HFF-Myc (cell line): ENCODE measurements at places on chromosomes 1 and 21.

DNA sequence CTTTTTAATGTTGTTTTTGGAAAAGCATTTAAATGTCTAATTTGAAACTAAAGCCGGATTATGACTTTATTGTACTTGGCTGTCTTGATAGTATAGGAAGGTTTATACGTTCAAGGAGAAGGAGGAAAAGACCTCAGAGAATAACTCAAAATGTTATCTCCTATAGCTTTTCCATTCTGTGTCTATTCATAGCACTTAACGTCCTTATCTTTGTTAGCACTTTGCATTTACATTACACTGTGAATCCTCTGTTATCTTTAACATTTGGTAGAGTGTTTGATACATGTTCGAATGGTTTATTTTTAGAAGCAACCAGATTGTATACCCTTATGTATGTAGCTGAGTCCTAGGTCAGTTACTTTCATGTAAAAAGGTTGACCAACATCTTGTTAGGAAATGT is 50.8 kb upstream of the PODN start:
- no peak for DNase-seq

DNA sequence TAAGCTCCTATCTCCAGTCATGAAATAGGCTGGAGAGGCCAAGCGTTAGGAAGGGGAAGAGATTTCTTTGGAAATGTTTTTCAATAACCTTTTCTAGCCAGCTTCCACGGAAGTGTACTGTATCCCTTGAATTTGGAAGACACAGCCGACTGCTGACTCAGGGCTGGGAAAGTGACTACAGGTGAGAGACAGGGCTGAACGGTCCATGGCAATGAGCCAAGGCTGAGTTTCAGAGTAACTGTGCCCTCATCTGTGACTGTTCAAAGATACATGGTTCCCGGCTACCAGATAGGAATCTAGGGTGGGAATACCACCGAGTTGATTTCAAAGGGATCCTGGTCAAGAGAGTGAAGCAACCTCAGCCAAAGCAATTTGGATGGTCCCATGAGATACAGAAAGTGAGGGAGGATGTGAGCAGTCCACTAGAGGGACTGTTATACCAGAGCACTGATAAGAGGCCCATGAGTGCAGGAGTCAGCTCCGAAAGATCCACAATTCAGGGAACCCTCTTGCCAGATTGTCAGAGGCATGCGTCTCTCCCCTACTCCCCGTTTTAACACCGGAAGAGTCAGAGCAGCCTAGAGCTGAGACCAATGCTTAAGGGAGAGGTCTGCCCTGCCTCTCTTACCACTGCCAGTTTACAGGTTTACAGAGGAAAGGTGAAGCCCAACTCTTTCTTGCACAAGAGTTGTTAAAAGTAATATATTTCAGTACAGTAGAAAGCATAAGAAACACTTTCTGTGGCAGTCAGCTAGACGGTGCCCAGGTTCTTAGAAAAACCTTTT is 3.2 kb upstream of the KRTAP19-8 start:
- DNase-seq = no peak

- DNase-seq = no peak
Observed at GRCh38 chr1:234495231-234495990, 16.4 kb upstream of the TARBP1 start.

DNA sequence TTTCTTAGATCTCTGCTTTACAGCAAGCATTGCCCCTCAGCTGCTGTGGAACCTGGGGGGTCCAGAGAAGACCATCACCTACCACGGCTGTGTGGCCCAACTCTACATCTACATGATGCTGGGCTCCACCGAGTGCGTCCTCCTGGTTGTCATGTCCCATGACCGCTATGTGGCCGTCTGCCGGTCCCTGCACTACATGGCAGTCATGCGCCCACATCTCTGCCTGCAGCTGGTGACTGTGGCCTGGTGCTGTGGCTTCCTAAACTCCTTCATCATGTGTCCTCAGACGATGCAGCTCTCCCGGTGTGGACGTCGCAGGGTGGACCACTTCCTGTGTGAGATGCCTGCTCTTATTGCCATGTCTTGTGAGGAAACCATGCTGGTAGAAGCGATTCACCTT is 33.4 kb upstream of the OR2B11 start:
- no peak for DNase-seq

GRCh38 chr1:53948291-53948690 is 2.1 kb downstream of the LRRC42 start:
- no peak for DNase-seq

GRCh38 chr1:227587968-227588367 is 24.6 kb downstream of the ZNF678 start:
- no peak for DNase-seq

- no peak for DNase-seq
Observed at GRCh38 chr1:227736814-227737432, 1.7 kb downstream of the SNAP47 start.

DNA sequence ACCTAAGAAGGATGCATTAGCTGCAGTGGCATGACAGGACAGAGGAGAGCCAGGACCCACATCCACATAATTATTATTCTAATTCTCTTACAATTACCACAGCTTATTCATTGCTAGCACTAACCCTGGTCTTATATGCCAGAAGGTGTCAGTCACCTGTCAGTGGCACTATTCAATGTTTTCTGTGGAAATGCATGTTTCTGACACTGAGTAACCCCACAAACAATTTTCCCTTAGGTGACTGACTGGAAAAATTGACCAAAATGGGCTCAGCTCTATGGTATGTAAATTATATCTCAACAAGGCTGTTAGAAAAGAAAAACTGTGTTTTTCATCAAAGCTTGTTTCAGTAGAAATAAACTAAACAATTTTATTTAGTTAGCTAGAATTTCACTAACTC is 117.9 kb upstream of the KRTAP19-8 start:
- no peak for DNase-seq

DNA sequence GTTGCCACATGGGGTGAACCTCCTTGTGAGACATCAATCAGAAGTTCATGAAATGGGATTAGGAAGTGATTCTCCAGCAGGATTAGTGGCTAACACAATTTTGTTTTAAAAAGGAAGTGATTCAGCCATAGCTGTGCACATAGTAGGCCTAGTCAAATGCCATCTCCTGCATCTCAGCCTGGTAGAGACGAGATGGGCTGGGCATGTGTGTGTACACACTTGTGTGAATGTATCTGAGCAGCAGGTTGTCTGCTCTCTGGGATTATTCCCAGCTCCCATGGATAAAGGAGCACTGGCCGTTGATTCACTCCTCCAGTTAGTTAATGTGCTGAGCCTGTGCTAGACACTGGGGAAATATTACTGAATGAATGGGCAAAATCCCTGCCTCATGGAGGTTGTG is 2.0 kb downstream of the FOXE3 start:
- DNase-seq = no peak

DNA sequence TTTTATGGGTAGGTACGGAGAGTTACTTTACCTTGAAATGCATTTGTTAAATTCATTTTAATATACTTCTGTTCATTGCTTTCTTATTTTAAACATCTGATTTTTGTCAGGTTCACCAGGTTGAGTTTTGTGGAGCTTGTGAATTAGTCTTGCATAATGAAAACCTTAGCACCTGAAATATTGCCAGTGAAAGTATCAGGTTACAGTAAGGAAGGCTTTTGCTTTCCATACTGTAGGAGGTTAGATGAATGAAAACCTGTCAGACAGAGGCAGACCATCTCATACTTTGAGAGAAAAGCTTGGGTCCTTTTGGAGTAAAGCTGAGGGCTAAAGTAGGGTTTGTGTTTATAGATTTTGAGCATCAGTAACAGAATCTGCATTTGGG is 34.7 kb downstream of the THRAP3 start:
- DNase-seq = no peak

- DNase-seq = no peak
Observed at GRCh38 chr21:44626262-44626661, 631 bp upstream of the KRTAP10-9 start.

- no peak for DNase-seq
Observed at GRCh38 chr21:44288251-44289110, 2.8 kb downstream of the AIRE start.

DNA sequence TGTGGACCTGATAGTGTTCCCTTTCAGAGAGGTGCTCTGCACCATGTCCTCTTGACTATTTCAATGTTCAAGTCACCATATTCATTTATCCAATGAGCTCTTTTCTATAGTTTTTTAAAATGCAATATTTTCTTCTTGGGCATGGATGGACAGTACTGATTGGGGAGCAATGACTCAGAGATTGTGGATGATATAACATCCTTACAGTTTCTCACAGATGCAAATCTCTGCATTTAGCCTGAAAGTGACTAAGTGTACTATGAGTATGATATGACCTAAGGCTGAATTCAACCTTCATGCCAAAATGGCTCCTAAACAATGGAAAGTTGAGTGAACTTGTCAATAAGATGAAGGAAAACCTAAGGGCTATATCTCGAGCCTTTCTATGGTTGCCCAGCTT is 36.5 kb downstream of the C4BPA start:
- DNase-seq = no peak

GRCh38 chr1:218518216-218518740 is 173.1 kb downstream of the TGFB2 start:
- DNase-seq = no peak

DNA sequence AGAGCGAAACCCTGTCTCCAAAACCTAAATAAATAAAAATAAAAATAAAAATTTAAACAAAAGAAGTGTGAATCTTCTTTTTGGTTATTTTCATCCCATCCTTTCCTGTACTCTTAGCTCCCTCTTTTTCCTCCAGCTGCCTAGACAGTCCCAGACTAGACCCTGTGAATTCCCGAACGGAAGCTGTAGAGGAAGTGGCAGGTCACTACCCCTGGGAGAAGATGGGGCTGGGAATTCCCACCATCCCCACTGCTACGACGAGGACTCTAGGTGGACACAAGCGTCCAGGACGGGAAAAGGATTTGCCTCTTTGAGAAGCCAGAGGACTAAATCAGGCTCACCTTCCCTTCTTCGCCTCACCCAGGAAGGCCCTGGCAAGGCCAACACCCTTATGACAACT is 12.6 kb downstream of the RHBDL2 start:
- DNase-seq = no peak

DNA sequence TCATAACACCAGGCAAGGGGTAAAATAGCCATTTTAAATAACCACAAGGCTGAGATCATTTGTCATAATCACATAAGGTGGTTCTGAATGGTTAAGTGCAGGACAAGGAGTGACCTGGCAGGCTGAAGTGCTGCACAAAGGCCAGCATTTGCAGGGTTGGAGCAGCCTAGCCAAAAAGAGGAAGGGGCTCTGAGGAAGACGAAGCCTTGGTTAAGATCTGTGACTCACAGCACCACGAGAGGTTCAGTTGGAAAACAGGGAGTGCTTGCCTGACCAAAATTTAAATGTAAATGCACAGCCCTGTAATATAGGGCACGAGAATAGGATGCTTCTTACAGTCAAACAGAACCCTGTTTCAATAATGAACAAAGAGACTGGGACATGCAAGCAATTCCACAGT is 12.1 kb downstream of the ATP5PF start:
- no peak for DNase-seq

DNA sequence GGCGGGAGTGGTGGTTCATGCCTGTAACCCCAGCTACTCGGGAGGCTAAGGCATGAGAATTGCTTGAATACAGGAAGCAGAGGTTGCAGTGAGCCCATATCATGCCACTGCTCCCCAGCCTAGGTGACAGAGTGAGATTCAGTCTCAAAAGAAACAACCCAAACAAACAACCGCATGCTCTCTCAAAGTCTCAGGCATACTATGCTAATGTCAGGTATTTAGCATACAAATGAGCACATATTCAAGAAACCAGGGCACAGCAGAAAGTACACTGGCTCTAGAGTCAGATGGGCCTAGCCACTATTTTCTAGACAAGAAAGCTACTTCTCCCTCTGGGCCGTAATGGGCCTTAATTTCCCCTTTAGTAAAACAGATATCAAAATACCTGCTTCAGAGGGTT is 55.0 kb downstream of the ELAVL4 start:
- DNase-seq = no peak

GRCh38 chr1:3020263-3020909 is 881 bp upstream of the ACTRT2 start:
- DNase-seq = no peak

DNA sequence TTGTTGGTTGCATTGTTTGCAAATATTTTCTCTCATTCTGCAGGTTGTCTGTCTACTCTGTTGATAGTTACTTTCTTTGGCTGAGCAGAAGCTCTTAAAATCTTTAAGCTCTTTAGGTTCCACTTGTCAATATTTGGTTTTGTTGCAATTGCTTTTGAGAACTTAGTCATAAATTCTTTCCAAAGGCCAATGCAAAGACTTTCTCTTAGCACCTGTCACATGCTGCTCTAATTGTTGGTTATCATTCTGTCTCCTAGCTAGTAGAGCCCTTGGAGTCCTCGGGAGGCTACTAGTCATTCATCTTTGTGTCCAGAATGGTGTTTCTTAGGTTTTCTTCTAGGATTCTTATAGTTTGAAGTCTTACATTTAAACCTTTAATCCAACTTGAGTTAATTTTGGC is 312.7 kb upstream of the PROX1 start:
- DNase-seq = no peak

DNA sequence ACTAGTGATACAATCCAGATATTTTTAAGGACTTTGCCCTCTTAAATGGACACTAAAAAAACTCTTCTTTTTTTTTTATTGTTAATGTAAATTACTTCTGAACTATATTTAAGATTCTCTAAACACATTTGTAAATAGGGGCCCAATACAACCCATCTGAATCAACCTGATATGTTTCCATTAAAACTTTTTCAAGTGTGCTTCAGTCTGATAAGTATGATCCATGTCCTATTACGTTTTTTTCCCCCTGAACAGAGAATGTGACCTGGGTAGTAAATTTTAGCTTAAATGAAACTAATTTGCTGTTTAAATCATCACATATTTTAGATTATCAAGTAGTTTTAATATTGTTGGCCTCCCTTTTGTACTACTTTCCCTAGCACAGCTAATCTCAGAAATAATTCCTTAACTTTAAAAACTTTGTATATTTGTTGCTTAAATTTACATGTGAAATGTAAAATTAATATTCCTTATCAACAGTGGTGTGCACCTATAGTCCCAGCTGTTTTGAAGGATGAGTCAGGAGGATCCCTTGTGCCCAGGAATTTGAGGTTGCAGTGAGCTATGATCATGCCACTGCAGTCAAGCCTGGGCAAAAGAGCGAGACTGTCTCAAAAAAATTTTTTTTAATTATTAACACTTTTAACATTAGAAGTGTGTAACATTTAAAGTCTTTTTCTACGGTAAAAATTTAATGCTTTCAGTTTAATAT is 3.0 kb upstream of the PKN2 start:
- no peak for DNase-seq

- no peak for DNase-seq
Observed at GRCh38 chr1:2049225-2049717, 940 bp upstream of the PRKCZ start.
